Thoracic aorta (tissue), 2 donors: ENCODE measurements at places on chromosomes 12 and 14.

DNA sequence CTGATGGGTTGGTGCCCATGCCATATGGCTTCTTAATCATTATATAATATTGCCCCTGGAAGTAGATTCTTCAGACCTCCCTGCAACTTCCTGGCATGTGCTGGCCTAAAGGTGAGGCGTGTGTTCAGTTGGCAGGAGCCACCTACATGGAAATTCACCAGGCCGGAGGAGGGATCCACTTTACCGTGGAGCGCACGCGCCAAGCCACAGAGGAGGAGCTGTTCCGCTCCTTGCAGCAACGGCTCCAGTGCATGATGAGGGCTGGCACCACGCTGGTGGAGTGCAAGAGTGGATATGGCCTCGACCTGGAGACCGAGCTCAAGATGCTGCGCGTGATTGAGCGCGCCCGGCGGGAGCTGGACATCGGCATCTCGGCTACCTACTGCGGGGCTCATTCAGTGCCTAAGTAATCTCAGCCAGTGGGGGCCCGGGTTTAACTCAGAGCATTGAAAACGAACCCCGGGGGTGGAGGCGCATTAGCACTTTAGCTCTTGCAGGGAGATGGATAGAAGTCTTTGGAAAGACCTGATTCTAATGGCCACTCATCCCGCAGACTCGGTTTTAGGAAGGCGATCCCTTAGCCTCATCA, 13.5 kb downstream of the AMDHD1 start:
- DNase-seq, result no peak

DNA sequence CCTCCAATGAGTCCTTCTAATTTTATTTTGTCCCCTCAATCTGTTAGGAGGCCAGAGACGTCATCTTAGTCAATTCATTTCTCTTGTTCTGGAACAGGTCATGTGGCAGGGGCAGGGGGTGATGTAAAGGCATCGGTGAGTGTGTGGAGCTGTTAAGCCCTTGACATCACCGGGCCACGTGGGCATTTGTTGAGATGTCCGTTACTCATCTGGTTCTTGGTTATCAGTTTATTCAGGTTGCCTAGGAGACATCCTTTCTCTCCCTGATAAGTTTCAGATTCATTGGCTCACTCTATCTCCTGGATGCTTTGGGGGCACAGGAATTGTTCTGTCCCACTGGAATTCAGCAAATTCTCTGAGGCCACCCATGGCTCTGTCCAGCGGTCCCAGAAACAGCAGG, 33.6 kb upstream of the SEL1L start:
- no peak for DNase-seq

DNA sequence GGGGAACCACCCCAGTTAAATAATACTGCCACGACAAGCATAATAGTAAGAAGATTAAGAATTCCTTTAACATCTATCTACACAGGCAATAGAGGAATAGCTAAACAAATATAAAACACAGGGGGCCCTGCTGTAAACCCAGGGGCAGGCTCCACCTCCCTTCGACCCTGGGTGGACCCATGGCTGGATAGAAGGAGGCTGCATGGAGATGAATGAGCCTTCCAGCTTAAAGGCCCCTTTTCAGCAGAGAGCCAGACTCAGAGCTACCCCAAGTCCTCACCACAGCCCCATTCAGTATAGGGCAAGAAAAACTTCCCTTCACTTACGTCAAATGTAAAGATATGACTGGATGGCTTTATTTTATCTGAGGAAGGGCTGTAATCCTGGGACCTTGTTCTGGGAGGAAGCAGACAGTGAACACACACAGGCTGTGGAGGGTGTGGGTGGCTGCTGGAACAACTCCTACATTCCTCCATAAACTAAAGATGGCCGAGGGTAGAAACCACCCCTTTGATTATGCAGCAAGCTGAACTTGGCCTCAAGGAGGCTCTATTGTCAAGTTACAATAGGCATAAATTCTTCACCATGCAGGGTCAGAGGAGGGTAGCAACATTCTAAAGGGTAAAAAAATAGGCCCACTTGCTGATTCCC, 30.4 kb downstream of the NUAK1 start:
- no peak for DNase-seq

DNA sequence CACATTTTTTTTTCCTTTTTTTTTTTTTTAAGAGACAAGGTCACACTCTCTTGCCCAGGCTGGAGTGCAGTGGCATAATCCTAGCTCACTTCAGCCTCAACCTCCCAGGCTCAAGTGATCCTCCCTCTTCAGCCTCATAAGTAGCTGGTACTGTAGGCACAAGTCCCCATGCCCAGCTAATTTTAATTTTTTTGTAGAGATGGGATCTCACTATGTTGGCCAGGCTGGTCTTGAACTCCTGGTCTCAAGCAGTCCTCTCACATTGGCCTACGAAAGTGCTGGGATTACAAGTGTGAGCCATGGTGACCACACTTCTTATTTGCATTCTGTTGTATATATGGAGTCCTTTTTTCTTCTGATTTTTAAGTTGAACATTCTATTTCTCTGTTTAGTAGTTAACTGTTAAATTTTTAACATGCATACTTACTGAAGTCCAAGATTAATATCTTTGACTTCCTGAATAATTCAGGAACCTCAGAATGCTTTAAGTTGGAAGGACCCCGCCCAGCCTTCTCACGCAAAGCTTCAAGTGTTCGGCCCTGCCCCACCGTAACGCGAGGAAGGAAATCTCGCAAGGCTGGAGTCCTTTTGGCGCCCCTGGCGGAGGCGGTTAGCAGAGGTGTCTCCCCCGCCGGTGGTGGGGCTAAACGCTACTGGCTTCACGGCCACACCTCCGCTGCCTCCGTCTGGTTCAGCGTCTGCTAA, 21.6 kb downstream of the SPATS2 start:
- DNase-seq, result no peak

DNA sequence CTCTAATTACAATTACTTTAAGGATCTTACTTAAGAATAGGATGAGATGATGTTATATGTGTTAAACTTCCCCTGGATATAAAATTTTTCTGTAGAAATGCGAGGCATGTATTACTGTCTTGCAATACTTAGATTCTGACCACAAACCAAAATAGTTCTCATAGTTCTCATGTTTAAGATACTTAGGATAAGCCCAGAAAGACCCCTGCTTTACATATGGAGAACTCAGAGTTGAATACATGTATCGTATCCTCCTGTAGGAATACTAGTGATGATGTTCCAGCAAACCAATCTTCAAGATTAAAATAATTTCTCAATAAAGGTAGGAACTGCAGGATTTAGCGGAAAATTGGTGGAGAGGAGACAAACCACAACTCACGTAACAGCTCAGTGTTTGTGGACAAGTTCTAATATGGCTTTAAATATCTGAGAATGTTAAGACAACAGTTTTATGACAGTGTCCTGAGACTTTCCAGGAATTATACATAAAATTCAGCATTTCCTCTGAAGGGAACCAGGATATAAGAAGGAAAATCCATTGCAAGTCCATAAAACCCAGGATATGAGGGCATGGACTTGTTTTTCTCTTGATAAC, 114.7 kb upstream of the CRY1 start:
- no peak for DNase-seq

- no peak for DNase-seq
Observed at GRCh38 chr14:34086223-34086757, 135.4 kb upstream of the EGLN3 start.

DNA sequence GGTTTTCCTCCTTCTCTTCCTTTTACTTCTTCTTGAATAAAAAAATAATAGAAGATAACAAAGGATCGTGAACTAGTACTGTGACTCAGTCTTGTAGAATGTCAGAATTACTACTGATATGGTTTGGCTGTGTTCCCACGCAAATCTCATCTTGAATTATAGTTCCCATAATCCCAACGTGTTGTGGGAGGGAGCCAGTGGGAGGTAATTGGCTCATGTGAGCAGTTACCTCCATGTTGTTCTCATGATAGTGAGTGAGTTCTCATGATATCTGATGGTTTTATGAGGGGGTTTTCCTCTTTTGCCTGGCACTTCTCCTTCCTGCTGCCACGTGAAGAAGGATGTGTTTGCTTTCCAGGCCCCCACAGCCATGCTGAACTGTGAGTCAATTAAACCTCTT, 549.6 kb downstream of the DIO2 start:
- DNase-seq, result no peak

DNA sequence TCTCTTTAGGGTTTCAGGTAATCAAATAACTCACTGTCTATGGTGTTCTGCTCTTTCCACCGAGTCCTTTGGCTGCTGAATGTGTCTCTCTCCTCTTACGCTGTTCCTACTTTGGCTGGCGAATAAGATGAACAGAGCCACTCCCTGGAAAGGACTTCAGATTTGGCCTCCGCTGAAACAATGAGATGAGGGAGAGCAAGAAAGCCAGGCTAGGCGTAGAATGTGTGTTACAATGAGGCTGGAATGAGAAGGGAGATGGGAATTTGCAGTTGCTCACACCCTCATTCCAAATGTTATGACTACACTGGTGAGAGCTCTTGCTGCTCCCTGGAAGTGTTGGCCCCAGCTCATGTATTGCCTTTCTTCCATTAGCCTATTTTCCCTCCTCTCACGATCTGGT, at the start of gene MFAP5:
Gene MFAP5, minus strand, starts transcription at position 234 of the 400 bp plus-strand sequence. CDS start 722 bp downstream, outside the sequence.
- DNase-seq, result no peak

- no peak for DNase-seq
Observed at GRCh38 chr14:43215524-43215923, 1291.6 kb downstream of the FSCB start.

DNA sequence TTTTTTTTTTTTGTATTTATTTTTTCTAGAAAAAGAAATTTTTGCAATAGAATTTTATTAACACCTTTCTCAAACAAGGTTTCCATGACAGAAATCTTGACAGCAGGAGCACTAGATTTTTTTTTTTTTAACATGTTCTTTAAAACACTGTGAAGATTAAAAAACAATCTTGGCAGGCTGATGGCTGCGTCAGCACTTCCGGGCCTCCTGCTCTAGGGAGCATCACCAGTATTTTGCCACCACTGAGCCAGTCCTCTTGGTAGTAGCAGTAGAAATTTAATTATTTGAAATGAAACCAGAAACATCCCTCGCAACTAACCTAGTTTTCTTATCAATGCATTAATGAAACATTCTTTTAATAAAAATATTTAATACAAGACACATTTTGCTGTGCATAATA, 99.6 kb downstream of the APAF1 start:
- DNase-seq, result no peak

DNA sequence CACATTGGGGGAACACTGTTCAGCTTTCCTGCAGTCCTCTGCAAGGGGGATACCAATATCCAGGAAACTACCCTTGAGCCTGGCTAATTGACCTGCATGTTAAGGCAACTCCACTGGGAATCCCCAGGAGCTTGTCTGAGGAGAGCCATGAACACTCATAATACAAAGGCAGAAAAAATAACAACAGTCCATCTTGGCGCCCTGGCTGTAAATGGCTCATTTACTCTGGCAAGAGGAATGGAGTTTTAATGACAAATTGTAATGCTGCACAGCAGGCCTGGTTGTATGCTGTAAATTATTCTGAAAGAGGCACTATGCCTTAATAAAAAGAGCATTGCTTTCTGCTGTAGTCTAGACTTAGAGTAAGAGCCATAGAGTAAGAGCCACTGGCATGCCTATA, 58.3 kb downstream of the SLC8A3 start:
- DNase-seq, result no peak

DNA sequence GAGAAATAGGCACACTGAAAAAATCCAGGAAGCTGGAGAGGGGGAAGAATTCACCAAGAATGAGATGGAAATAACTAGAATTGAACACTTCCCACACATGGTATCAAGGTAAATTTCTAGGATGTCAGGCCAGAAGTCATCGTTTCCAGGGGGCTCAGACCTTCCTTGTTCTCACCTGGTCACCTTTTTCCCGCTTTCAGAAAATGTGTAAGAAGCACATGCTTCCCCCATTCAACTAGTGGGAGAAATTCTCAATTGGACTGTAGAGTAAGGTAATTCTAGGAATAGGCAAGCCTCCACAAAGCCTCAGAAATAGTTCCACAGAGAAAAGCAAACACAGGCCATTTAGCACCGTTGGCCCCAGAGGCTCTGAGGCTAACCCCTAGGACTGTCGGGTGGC, 2.8 kb upstream of the PTMS start:
- no peak for DNase-seq

- DNase-seq, result no peak
Observed at GRCh38 chr12:75756111-75756510, 244.7 kb upstream of the KRR1 start.

DNA sequence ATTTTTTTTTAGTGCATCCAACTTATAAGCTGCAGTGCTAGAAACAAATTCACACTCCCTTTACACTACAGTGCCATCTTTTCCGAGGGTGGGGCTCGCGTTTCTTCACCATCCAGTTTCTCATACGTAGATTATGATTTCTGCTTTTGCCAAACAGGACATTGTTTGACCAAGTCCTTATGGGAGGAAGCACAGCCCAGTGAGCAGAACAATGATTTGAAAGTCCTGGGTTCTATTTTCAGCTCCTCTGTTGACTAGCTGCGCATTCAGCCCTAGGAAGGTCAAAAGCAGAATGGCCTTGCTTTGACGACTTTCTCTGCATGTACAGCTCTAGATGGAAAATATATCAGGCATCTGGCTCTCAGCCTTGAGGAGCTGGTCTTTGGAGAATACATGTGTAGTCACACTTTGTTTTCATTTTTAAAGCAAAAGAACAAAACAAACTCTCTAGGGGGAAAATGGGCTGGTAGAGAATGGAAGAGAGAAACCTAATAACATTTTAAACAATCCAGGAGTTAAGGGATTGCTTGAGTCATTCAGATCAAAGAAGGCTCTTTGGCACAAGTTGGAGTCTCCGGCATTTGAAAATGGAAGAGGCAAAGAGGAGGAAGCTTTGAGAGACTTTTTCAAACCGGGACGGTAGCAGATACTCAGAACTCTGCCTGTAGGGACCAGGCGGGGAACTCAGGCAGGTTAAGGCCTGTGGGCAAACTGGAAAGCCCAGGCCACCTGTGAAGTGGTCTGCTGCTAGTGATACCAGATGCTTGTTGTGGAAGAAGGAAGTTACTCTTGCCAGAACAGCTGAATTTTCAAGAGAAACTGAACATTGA, 257.3 kb upstream of the PLEKHG7 start:
- no peak for DNase-seq

DNA sequence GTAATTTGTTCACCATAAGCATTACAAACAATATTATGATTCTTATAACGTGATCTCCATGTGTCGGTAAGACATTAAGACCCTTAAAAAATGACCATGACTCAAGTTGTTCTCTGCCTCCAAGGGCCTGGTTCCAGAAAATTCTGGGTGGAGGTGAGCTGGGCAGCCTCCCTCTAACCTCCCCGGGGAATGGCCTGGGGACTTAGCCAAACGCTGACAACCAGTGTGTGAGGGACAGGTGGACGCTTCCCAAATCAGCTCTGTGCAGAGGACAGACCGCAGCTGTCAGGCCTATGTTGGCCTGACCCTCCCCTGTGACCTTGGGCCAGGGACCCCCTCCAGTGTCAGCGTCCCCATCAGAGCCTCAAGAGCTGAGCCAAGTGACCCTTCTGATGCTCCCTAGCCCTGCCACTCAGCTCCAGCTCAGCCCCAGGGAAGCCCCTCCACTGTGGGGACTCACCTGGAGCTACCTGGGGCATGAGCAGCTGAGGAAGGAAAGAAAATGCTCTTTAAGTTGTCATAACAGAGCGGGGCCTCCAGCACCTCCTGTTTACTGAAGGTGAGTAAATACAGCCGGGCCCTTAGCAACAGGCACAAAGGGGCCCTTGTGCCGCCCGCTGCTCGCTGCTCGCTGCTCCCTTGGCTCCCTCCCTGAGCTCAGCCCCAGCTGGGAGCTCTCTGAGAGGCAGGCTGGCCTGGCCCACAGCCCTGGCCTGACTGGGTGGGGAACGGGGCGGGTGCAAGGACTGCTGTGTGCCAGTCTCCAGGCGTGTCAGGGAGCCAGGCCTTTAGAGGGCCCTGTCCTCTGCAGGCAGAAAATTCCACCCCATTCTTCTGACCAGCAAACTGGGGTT, 116.6 kb downstream of the CALM1 start:
- DNase-seq, result no peak

- DNase-seq, result no peak
Observed at GRCh38 chr14:51400139-51400538, 160.1 kb downstream of the TMX1 start.
